ENCODE measurements at places on chromosomes 5 and 9.

- DNase-seq, result no peak
Measured at GRCh38 chr5:103389357-103389756, 130.8 kb downstream of the MACIR start.

DNA sequence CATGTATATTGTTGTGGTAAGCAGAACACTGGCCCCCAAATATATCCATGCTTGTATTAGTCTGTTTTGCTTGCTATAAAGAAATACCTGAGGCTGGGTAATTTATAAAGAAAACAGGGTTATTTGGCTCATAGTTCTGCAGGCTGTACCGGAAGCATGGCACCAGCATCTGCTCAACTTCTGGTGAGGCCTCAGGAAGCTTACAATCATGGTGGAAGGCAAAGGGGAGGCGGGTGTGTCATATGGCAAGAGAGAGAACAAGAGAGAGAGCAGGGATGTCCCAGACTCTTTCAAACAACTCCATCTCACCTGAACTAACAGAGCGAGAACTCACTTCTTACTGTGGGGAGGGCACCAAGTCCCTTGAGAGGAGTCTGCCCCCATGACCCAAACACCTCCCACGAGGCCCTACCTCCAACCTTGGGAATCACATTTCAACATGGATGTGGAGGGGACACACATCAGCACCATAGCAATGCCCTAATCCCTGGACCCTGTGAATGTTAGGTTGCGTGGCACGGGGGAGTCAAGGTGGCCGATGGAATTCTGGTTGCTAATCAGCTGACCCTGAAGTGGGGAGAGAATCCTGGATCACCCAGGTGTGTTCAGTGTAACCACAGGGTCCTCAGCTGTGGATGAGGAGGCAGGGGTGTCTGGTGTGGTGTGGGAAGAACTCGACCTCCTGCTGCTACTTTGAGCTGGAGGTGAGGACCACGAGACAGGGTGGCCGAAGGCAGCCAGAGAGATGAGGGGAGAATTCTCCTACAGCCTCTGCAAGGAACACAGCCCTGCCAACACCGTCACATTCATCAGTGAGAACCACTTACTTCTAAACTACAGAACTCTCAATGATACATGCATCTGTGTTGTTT lies 172.8 kb downstream of the AUH start:
- no peak for DNase-seq

DNA sequence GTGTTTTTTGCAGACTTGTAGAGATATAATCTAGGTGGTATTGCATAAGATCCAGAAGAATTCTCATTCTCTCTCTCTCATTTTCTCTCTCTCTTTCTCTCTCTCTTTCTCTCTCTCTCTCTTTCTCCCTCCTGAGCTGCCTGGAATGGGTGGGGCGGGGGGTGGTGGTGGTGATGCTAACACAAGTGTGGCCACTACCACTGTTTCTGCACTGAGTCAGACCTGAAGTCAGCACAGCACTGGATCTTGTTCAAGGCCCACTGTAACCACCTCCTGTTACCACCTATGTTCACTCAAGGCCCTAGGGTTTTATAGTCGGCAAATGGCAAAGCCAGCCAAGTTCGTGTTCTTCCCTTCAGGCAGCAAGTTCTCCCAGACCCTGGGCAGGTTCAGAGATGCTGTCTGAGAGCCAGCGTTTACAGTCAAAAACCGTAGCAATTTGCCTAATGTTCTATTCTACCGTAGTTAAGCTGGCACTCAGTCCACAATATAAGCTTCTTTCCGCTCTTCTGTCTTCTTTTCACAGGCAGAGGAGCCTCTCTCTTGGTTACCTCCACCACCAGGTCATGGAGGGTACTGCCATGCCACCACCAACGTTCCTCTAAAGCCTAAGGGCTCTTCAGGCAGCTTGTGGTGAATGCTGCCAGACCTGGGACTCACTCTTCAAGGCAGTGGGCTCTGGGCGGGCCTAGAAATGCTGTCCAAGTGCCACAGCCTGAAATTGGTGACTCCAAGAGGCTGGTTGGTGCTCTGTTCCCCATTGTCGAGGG lies 235.7 kb upstream of the PRR16 start:
- no peak for DNase-seq

- no peak for DNase-seq
Measured at GRCh38 chr5:522899-523440, 1.3 kb downstream of the SLC9A3 start.

DNA sequence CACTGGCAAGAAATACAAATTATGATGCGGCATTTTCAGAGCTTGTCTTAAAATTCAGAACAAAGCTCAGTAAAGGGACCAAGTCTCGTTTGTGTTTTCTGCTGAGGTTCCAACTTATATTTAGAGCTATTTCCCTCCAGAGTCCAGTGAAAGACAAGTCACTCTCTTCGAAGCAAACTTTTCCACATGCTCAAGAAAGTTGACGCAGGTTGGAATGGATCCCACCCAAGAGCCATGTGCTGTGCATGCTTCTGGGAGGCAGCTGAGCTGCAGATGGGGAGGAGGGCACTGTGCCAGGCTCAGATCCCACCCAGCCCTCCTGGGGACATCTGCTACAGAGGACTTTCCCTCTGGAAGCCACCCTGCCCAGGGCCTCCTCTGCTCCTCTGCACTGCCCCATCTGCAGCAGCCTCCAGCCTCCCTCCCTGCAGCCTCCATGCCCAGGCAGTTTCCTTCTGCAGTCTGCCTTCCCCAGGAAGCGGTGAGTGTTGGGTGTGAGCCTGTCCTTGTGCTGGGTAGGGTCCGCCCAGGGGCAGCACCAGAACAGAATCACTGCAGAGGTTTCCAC lies 75.3 kb downstream of the COL23A1 start:
- no peak for DNase-seq

- no peak for DNase-seq
Measured at GRCh38 chr9:136348691-136349090, 14.9 kb downstream of the DNLZ start.

GRCh38 chr9:72636621-72637020 lies 115.2 kb downstream of the TMC1 start:
- DNase-seq, result no peak

DNA sequence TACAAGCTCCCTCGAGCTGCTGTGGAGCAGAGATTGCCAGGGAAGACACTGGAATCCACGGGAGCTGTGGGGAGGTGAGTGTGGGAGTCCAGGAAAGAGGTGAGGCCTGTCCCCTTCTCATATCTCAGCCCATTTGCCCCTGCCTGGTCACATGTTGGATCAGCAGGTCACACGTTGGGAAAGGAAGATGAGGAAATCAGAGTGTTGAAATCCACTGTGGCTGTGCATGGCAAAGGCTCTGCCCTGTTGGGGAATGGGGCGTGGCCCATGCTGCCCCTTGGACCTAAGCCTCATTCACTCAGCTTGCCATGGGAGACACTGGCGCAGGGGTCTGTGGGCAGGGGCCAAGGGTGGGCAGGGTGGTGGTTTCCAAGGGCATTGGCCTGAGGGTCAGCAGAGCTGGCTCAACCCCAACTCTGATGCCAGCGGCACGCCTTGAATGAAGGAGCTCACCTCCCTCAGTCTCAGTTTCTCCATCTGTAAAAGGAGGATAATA lies 85.4 kb upstream of the CPEB4 start:
- DNase-seq, result no peak

DNA sequence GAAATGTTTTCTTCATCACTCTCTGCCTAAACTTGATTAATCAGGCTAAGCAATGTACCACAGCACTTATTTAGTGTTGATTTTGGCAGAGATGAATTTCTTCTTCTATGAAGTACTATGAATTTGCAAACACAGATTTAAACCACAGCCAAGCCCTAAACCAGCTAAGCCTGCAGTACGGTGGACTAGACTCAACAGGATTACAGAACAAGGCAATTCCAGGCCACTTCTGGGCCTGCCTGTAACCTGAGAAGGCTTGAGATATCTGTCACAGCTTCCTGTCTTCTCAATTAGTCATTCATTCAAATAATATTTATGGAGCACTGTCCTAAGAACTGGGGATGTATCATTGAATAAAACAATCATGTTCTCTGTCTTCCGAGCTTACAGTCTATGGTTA lies 32.4 kb upstream of the CAST start:
- no peak for DNase-seq

- no peak for DNase-seq
Measured at GRCh38 chr5:170439223-170439943, 50.2 kb upstream of the KCNMB1 start.

- no peak for DNase-seq
Measured at GRCh38 chr5:65125591-65126541, 355.9 kb downstream of the ADAMTS6 start.

- DNase-seq, result no peak
Measured at GRCh38 chr5:156128026-156128425, 198.9 kb upstream of the SGCD start.

All from stimulated activated CD4-positive, alpha-beta T cell treated with anti-CD3 and anti-CD28 coated beads, Interleukin-15, amount 100 ng/mL, for 48 hours (primary cell).